EL (cell line): ENCODE measurements at places on chromosomes 1 and 21.

DNA sequence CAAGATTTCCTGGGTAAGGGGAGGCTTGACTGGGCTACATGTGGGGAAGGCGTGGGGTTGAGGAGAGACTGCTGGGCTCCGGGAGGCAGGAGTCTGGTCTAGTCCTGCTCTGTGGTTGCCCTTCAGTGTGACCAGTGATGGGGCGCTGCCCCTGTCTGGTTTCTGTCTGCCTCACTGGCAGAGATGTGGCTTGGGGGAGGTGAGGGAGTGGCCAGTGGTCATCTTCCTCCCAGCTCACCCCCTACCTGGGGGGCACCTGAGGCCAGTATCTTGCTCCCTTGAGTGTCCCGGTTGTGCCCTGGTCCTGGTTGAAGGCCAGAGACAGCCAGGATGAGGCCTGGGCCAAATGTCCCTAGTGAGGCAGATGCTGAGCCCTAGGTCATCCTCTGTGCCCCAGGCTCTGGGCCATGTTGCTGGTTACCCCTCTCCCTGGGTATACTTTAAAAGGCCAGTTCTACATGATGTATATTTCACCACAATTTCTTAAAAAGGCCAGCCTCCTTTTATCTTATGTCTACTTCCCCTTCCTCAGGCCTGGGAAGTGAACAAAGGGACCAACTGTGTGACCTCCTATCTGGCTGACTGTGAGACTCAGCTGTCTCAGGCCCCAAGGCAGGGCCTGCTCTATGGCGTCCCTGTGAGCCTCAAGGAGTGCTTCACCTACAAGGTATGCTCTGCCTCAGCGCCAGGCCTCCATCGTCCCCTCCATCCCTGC lies 10.5 kb downstream of the FAAH start:
- DNase-seq = no peak

GRCh38 chr1:99673315-99673714 lies 27.4 kb downstream of the PALMD start:
- no peak for DNase-seq

DNA sequence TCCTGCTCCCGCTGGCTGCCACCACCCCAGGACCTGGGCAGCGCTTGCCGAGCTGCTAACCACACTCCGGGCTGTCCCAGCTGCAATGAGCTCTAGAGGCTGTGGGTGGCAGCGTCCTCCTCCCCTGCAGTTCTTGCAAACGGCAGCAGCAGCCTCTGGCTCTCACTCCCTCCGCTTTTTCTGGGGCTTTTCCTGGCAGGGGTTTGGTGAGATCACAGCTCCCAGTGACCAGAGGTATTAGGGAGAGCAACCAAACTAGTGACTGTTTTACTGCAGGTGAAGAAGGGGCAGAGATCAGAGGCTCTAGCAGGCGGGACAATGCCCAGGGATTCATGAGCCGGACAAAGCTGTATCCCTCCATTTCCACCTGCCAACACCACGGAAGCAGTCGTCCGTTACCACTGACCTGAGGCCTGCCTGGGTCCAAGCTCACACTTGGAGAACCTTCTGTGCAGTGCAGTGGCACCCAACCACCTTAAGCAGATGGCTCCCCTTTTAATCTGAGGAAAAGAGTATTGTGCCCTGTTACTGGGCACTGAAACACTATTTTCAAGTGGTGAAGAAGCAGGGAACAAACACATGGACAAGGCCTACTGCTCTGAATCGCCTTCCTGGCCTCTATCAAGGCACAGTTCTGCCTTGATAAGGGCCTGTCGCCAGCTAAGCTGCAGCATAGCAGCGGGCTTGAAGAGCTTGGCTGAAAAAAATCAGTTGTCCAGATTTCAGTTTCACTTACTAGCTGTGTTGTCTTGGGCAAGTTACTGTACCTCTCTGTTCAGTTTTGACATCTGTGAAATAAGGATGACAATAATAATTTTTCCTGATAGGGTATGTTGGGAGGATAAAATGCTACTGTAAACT lies at the start of gene F5:
Gene F5, minus strand, starts transcription at position 87 of the 861 bp plus-strand sequence. CDS start 95 bp downstream, outside the sequence.
- peak; percentile 48 for DNase-seq

DNA sequence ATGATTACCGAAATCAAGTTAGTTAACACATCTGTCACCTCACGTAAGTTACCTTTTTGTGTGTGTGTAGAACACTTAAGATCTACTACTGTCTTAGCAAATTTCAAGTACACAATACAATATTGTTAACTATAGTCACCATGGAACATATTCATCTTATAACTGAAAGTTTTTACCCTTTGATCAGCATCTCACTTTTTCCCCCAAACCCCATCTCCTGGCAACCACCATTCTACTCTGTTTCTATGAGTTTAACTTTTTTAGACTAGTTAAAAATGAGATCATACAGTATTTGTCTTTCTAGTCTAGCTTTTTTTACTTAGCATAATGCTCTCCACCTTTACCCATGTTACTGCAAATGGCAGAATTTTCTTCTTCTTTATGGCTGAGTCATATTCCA lies 124.7 kb downstream of the RABGAP1L start:
- DNase-seq = no peak

GRCh38 chr21:27649762-27650161 lies 682.9 kb upstream of the ADAMTS5 start:
- no peak for DNase-seq

DNA sequence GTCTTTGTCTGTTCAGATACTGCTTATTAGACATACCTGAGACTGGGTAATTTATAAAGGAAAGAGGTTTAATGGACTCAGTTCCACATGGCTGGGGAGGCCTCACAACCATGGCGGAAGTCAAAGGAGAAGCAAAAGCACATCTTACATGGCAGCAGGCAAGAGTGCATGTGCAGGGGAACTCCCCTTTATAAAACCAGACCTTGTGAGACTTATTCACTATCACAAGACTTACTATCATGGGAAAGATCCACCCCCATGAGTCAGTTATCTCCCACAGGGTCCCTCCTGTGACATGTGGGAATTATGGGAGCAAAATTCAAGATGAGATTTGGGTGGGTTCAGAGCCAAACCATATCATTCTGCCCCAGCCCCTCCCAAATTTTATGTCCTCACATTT lies 7.1 kb upstream of the PSMA5 start:
- DNase-seq = no peak

DNA sequence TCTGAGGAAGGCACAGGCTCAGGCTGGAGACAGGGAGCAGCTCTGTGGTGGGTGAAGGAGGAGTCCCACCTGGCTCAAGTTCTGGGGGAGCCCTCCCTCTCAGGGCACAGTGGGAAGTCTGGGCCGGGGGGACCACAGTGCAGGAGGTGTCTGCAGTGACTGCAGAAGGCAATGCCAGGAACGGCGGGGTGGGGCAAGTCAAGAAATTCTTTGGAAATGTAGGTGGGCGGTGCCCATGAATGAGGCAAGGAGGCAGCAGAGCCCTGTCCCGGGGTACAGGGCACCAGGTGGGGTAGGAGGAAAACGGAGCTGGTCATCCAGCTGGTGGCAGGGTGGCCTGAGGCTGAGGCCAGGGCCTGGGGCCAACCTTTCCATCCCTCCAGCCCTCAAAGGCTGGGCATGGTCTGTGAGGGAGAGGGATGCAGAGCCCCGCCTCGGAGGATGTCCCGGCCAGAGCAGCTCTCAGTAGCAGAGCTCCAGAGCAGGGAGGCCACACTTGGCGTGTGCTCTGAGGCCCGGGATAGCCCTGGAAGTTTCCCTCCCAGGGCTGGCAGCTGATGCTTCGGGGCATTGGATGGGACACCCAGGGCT lies 4.7 kb downstream of the TFF3 start:
- no peak for DNase-seq

GRCh38 chr1:20115479-20115878 lies 3.9 kb downstream of the PLA2G2D start:
- no peak for DNase-seq

DNA sequence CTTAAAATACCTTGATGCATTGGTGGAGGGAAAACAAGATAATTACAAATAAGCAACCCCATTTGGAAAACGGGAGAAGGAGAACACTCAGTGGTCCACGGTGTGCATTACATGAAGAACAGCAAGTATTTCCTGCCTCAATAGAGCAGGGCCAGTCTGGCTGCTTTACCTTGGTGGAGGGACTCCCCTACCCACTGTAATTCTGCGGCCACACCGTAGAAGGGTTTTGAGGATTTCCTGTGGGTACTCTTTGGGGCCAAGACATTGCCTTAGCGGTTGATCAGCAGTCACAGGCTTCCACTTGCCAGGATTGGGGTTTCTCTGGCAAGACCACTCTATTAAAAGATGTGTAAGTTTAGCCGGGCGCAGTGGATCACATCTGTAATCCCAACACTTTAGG lies 16.3 kb upstream of the TMEM54 start:
- DNase-seq = no peak

GRCh38 chr1:203101813-203102634 lies 16.2 kb upstream of the MYOG start:
- no peak for DNase-seq

DNA sequence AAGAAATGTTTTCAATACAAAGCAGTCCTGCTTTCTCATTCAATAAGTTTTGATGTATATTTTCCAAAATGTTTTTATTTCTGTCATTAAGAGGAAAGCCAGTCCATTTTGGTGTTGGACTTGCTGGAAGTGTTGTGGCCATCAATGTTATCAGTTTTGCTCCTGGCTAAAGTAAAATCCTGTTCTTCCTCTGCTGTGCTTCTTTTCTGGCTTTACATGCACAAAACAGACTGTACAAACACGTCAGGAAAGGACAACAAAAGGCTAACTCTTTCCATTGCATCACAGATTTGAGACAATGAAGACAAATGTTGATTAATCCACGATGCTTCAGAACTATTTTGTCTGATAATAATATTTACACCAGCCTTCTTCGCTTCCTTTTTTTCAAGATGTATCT lies 735.4 kb downstream of the LTN1 start:
- DNase-seq = no peak

- DNase-seq = no peak
Observed at GRCh38 chr1:219563568-219563967, 49.3 kb downstream of the ZC3H11B start.

- no peak for DNase-seq
Observed at GRCh38 chr1:18408656-18409370, 71.9 kb upstream of the KLHDC7A start.

DNA sequence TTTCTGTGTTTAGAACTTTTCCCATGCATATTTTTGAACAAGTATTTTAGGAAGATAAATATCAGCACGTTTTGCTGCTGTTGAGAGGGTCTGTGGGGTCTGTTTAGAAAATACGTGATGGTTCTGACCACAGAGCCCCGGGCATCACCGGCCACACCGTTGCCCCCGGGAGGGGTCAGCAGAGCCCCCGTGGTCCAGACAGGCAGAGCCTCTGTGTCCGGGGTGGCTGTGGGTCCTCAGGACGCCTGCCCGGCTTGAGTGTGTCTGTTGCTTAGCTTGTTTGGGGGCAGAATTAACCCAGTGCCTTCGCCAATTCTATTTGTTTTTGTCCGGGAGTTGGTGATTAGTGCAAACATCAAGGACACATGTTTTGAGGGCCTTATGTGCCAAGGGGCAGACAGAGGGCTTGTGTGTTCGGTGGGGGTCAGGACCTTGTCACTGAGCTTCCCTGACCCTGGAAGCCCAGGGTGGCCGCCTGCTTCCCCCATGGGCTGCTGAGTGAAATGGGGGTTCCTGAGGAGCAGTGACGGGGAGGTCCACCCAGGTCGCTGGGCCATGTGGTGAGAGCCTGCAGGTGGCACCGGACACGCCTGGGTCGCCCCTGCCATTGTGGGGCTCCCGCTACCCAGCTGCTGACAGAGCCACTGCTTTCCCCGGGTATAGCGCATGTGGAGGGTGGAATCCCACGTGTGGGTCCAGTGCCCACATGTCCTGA lies 122.2 kb downstream of the SIK1 start:
- DNase-seq = no peak

GRCh38 chr1:222817529-222817928 lies 2.7 kb downstream of the DISP1 start:
- DNase-seq = peak; percentile 98

GRCh38 chr1:72060466-72061245 lies 221.7 kb downstream of the NEGR1 start:
- no peak for DNase-seq

DNA sequence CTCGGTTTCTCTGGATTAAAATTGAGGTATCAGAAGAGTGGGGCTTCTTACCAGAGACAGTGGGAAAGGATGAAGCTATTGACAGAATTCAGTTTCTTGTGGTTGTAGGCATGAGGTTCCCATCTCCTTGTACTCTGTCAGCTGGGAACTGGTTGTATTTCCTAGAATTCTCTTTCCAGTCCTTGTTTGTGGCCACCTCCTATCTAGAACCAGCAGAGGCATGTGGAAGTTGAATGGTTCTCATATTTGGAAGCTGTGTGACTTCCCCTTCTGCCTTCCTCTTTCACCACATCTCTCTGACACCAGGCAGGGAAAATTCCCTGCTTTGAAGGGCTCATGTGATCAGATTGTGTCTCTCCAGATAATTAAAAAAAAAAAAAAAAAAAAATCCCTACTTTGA lies 457.7 kb upstream of the ADAMTS5 start:
- DNase-seq = peak; percentile 60

DNA sequence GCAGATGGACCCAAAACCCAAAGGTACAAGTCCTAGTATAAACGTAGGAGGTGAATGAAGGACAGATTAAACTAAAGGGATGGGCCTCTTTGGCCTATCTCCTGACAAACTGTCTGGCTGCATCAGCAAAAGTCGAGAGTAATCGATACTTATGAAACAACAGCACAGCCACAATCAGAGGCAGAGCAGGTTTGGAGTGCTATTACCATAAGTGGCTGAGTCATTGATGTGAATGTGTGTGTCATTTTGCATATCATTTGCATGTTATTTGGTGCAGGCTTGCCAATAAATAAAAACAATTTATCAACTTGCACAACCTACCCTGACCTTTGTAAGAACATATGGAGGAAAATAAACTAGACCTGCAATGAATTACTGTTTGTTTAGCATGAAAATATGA lies 283.1 kb downstream of the NUF2 start:
- no peak for DNase-seq

DNA sequence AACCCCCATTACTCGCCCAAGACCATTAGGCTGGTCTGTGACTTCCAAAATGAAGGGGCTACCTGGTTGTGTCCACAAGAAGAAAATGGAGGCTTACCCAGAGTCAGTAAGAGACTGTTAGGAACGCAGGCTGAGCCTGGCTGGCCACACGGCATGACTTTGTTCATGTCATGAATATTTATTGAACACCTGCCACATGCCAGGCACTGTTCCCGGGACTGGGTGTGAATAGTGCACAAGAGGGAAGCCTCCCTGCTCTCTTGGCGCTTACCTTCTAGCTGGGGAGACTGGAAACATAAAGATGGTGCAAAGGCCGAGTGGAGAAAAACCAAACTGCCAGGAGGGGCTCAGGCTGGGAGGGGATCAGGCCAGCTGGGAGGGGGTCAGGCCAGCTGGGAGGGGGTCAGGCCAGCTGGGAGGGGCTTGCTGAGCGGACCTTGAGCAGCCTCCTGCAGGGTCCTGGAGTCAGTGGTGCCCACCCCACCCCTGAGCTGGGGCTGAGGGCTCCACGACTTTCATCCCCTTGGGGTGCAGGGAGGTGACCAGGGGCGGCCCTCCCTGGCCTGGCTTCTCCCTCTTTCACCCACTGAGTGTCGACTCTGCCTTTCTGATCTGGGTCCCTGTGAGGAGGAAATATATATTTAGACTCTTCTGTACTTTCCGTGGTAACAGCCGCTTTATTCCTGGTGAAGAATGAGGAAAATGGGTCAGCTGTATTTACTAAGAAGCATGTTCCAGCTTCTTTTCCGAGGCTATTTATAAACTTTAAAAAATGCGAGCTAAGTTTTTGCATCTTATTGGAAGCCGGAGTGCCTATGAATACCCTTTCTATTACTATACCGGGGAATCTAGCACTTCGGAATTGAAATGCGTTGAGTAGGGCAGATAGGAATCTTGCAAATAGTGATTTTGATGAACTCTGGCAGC lies 139.0 kb downstream of the CAMTA1 start:
- DNase-seq = no peak

- DNase-seq = peak; percentile 56
Observed at GRCh38 chr1:20440785-20441200, 45.2 kb downstream of the CAMK2N1 start.

GRCh38 chr21:41186755-41187536 lies 19.0 kb downstream of the BACE2 start:
- no peak for DNase-seq
